ENCODE measurements at places on chromosomes 5 and 9.

DNA sequence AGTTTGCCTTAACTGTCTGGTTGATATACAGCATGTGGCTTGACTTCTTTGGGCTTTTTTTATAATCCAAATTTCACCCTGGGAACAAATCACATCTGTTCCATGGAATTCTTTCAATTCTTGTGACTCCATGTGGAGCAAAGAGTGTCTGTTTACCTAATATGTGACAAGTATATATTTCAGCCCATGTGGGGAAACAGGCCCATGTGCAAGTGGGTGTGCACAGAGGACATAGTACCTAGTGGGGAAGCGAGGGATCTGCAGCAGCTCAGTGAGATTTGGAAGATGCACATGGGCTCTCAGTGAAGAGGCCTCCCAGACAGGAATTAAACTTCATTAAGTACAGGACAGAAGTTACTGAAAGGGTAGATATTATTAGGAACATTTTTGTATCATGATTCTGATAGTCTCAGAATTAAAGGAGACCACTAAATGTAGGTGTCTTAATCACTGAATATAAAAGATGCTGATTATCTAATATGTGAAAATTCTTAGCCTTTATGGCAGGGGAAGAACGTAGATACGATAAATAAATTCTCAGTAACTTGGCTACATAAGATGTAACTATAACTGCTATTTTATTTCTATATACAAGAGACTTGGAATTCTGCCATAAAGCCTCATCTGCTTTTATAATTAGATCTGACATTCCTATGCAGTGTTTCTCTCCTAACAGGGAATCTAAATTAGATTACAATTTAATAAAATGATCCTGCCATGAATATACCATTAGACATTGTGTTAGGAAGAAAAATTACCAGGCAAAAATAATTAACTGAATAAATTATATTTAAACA, 181.2 kb downstream of the SLC12A2 start:
- no peak for DNase-seq

DNA sequence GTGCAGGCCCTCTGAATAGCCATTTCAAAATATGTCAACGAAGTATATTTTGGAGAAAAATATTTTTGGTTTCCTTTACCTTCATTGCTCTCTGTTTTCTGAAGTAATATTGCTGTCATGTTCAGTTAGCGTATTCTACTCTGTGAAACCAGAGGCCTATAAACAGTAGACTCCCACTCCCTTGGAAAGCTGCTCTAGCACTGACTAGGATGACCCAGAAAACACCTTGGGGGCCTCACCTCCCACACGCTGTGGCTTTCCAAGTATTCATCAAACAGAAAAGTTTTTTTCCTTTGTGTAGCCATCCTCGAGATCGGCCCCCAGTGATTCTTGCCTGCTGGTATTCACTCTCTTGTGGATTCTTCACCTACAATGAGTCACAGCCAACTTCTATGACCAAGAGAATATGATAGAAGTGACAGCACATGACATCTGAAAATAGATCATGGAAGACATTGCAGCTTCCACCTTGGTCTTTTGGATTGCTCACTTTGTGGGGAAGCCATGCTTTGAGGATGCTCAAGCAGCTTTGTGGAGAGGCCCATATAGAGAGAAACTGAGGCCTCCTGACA, 28.9 kb upstream of the CTXN3 start:
- DNase-seq = no peak

DNA sequence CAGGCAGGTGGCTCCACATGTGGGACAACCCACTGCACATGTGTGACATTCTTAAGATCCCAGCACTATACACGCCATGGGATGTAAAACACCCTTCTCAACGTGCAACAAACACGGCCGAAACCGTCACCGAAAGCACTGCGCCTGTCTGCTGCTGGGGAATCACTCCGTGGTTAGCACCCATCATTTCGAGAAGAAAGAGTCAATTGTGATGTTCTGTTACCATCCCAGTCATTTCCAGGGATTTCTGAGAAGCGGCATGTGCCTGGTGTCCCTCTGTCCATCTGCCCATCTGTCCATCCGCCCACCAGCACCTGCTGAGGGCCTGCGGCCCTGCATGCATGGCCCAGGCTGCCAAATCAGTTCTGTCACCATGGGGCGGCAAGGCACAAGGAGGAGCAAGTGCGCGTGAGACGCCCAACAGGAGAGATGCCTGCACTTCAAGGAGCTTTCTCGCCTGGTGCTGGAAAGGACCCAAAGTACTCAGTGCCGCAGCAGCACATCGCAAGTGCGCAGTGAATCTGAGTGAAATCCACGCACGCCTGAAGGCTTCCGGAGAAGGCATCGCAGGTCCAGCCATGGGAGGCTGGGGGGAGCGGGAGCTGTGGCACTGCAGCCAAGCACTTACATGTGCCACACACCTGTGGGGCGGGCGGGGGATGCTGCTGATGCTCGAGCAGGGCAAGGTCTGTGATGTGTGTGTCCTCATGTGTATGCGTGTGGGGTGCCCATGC, 38.0 kb downstream of the VAV2 start:
- no peak for DNase-seq

DNA sequence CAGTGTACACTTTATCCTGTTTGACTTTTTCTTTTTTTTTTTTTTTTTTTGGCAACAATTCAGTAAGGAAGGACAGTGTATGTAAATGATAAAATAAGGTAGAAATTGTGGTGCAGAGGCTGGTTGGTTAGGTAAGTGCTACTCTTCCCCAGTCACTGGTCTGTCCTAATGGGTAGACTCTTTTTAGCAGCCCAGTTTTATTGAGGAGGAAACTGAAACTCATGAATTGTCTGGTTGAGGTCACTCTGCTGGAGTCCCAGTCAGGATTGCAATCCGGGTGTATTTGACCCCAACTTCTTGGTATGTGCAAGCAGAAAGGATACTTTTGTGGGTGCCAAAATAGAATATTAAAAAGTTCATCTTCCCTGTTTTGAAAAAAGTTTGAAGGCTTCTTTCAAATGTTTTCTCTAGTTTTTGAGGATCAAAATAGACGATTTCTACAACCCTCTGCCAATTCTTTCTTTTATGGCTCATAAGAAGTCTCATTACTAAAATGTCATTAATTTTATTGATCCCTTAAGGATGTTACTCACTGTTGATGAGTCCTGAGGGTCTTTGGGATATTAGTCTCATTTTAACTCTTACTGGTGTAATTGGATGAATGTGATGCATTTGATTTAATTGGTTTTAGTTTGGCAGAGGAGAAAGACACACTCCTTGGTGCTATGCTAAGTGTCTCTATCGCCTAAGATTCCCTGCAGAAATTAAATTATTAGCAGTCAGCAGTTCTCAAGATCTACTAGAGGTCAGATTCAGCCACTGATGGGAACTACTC, 171.9 kb downstream of the KDM4C start:
- no peak for DNase-seq

- no peak for DNase-seq
These were observed 35.6 kb downstream of the ACTBL2 start for GRCh38 chr5:57446966-57447365.

GRCh38 chr9:135240871-135241311, 153.4 kb downstream of the OLFM1 start:
- no peak for DNase-seq

- DNase-seq = no peak
These were observed 396.5 kb downstream of the ZNF608 start for GRCh38 chr5:124349931-124350330.

DNA sequence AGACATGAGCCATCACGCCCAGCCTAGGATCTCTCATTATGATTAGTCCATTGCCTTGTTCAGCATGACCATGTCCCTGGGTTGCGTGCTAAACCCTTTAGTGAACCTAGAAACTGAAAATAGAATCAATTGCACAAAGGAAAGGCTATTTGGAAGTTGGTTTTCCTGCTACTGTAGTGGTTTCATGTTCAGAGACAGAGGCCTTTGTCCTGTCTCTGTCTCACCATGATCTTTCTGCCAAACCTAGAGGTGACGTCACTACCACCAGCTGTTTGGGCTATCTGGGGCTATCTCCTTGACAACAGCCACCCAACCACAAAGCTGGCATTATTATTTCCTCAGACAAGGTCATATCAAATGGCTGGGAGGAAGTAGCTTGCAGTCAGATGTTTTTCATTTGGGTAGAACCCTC, 4.0 kb upstream of the CDK5RAP2 start:
- no peak for DNase-seq

GRCh38 chr5:61621202-61621650, 289.2 kb downstream of the ZSWIM6 start:
- no peak for DNase-seq

- no peak for DNase-seq
These were observed 72.6 kb upstream of the EQTN start for GRCh38 chr9:27369591-27369990.

GRCh38 chr5:60598424-60598823, 101.5 kb downstream of the DEPDC1B start:
- DNase-seq = no peak

GRCh38 chr9:99235069-99235468, 13.0 kb downstream of the SEC61B start:
- no peak for DNase-seq

GRCh38 chr9:81689343-81690175, at the start of gene TLE1:
TLE1 (minus strand) TSS chr9:81689547; CDS start chr9:81688240, 1,307 bp downstream.
- DNase-seq = peak; percentile 66

- DNase-seq = no peak
These were observed 3.1 kb upstream of the RGMB start for GRCh38 chr5:98770209-98770910.

- DNase-seq = no peak
These were observed 25.0 kb upstream of the ACO1 start for GRCh38 chr9:32359452-32359851.

DNA sequence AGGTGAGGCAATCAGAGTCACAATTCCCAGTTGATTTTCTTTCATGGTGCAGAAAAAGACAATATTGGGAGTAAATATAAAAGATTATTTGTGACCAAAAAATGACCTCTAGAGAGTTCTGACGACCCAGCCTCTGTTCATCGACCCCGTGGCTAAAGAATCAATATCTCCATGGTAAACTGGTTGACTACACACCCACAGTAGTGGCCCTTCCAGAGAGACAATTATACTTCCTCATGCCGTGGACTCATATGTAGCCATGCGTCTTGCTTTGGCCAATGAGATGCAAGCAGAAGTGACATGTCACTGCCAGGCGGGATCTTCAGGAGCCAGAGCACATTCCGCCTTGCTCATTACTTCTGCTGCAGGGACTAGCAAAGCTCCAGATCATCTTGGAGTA, 163.3 kb upstream of the RAD23B start:
- DNase-seq = no peak

DNA sequence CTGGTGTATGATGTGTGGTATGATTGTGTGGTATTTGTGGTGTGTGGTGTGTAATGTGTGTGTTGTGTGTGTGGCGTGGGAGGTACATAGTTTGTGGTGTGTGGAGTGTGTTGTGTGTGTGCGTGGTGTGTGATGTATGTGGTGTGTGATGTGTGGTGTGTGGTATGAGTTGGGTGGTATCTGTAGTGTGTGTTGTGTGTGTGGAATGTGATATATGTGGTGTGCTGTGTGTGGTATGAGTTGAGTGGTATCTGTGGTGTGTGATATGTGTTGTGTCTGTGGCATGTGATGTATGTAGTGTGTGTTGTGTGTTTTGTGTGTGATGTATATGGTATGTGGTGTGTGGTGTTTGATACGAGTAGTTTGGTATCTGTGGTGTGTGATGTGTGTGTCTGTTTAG, 272.5 kb upstream of the IRX1 start:
- DNase-seq = no peak

DNA sequence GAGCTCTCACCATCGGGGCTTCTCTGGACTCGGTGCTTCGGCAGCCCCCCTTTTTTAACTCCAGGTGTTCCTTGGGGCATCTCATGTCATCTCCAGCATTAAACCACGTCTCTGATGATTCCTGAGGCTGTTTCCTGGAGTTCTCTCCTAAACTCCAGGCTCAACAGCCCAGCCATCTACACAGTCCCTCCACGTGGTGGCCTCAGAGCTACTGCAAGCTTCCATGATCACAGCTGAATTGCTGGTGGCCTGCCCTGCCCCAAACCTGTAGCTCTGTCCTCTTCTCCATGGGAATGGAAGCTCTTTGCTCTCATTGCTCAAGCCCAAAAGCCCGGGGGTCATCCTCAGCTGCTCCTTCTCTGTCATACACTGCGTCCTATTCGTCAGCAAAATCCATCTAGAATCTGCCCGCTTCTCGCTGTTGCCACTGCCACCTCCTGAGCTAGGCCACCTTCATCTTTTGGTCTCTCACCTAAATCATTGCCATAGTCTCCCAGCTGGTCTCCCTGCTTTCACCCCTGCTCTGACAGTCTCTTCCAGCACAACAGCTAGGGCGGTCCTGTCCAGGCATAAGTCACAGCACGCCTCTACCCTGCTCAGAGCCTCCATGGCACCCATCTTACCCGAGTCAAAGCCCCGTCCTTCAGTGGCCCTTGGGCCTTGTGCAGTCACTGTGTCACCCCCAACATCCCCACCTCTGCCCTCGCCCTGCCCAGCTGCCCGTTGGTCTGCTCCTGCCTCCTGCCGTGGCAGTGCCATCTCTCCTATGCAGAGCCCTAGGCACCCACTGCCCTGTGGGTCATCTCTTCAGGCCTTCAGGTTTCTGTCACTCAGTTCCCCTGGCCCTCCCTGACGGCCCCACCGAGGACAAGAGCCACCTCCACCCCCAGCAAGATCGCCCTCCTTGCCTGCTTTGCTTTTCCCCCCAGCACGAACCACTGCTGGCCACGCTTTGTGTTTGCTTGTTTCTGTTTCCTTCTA, 6.4 kb downstream of the B4GALT7 start:
- no peak for DNase-seq

Data from stimulated activated CD4-positive, alpha-beta T cell treated with anti-CD3 and anti-CD28 coated beads, Interleukin-15, amount 100 ng/mL, for 48 hours (primary cell).